Liver (tissue), 10 donors: ENCODE measurements at places on chromosomes 7 and 10. TPM values are rescaled to one million over a fixed set of nuclear protein-coding genes. Genes with fewer than 3 reads are reported as not detected.

C1QL3 gene
- total RNA-seq: not detected

FAM25G gene
- not detected for total RNA-seq

CAV2 gene
- total RNA-seq: 16.2 TPM

RET gene
- total RNA-seq: 0.09 TPM

CACNB2 gene
- 1.0 TPM for total RNA-seq

CDHR3 gene
- total RNA-seq: 2.5 TPM

TAS2R60 gene
- not detected for total RNA-seq

FEZF1 gene
- not detected for total RNA-seq

SSC4D gene
- 1.2 TPM for total RNA-seq

CTTNBP2 gene
- 1.6 TPM for total RNA-seq

FLNC gene
- total RNA-seq: 2.3 TPM

VSIR gene
- total RNA-seq: 12.2 TPM

GSTO2 gene
- total RNA-seq: 4.6 TPM

CD36 gene
- total RNA-seq: 597 TPM

DOCK4 gene
- 48.9 TPM for total RNA-seq

OR6V1 gene
- not detected for total RNA-seq

HPSE2 gene
- 0.05 TPM for total RNA-seq

FAM180A gene
- total RNA-seq: 0.19 TPM

ANXA8 gene
- total RNA-seq: 1.6 TPM

GRCh38 chr7:120400806-120401455 lies 128.0 kb downstream of the KCND2 start:
- H3K36me3 ChIP-seq: no peaks in the 10 kb centered on the region
- H3K27ac ChIP-seq: no peak overlapping the region
- no peak overlapping the region for H3K4me3 ChIP-seq
- no peaks in the 10 kb centered on the region for H3K4me1 ChIP-seq

- no peak for DNase-seq
- H3K4me1 ChIP-seq: no peaks in the 10 kb centered on the region
- peak overlapping the region; percentile 50 for H3K27ac ChIP-seq
These were observed 94.4 kb upstream of the KIAA1217 start for GRCh38 chr10:24114556-24114955.

GRCh38 chr10:71473671-71474599 lies 77.2 kb downstream of the CDH23 start:
- H3K36me3 ChIP-seq: no peaks in the 10 kb centered on the region
- H3K27me3 ChIP-seq: no peaks in the 10 kb centered on the region
- H3K27ac ChIP-seq: peak overlapping the region; percentile 75
- no peak for DNase-seq

- H3K36me3 ChIP-seq: no peaks in the 10 kb centered on the region
- no peak overlapping the region for H3K27ac ChIP-seq
- H3K27me3 ChIP-seq: no peaks in the 10 kb centered on the region
These were observed 182.1 kb upstream of the CDC14C start for GRCh38 chr7:48742079-48742798.

GRCh38 chr10:62895063-62895462 lies 78.9 kb upstream of the EGR2 start:
- no peaks in the 10 kb centered on the region for H3K36me3 ChIP-seq
- peaks cover 2% of the 10 kb centered on the region for H3K27me3 ChIP-seq
- H3K4me1 ChIP-seq: no peaks in the 10 kb centered on the region
- H3K27ac ChIP-seq: no peak overlapping the region
- H3K4me3 ChIP-seq: no peak overlapping the region

- H3K36me3 ChIP-seq: no peaks in the 10 kb centered on the region
- no peak for DNase-seq
- no peak overlapping the region for H3K27ac ChIP-seq
- no peak overlapping the region for H3K4me3 ChIP-seq
- H3K27me3 ChIP-seq: no peaks in the 10 kb centered on the region
- no peaks in the 10 kb centered on the region for H3K4me1 ChIP-seq
These were observed 44.2 kb upstream of the GPR26 start for GRCh38 chr10:123621916-123622315.

GRCh38 chr7:71706597-71706975 lies 574.6 kb downstream of the GALNT17 start:
- H3K36me3 ChIP-seq: no peaks in the 10 kb centered on the region
- H3K27ac ChIP-seq: no peak overlapping the region
- H3K4me1 ChIP-seq: no peaks in the 10 kb centered on the region

GRCh38 chr7:27248911-27249723 lies 6.5 kb downstream of the EVX1 start:
- no peak overlapping the region for H3K4me3 ChIP-seq
- H3K27ac ChIP-seq: no peak overlapping the region
- DNase-seq: no peak
- no peaks in the 10 kb centered on the region for H3K36me3 ChIP-seq

GRCh38 chr10:132052124-132052523 lies 13.6 kb upstream of the JAKMIP3 start:
- no peaks in the 10 kb centered on the region for H3K4me1 ChIP-seq
- no peaks in the 10 kb centered on the region for H3K27me3 ChIP-seq
- H3K36me3 ChIP-seq: no peaks in the 10 kb centered on the region
- no peak overlapping the region for H3K4me3 ChIP-seq
- H3K27ac ChIP-seq: no peak overlapping the region
- DNase-seq: no peak

- H3K4me1 ChIP-seq: no peaks in the 10 kb centered on the region
- no peak for DNase-seq
- no peak overlapping the region for H3K4me3 ChIP-seq
- no peaks in the 10 kb centered on the region for H3K27me3 ChIP-seq
- no peaks in the 10 kb centered on the region for H3K36me3 ChIP-seq
These were observed 319.3 kb downstream of the INHBA start for GRCh38 chr7:41383596-41383995.

- H3K27ac ChIP-seq: no peak overlapping the region
- no peaks in the 10 kb centered on the region for H3K4me1 ChIP-seq
- no peaks in the 10 kb centered on the region for H3K27me3 ChIP-seq
- DNase-seq: no peak
These were observed 38.3 kb downstream of the GPAM start for GRCh38 chr10:112145263-112145662.

DNA sequence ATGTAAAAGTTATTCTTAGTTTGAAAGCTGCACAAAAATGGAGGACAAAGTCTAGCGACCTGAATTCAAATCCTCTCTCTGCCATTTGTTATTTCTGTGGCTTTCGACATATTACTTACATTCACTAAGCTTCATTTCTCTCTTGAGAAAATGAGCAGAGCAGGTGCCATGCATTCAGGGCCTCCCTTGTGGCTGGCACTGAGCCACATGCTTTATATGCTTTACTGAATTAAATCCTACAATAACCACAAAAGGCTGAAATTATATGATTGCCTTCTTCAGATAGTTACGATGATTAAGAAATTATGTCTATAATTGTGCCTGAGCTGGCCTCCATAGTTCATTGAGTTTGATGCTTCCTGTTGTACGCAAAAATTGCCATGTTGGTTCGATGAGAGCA lies 98.7 kb downstream of the NPSR1 start:
- no peak overlapping the region for H3K4me3 ChIP-seq
- no peaks in the 10 kb centered on the region for H3K36me3 ChIP-seq
- H3K27ac ChIP-seq: no peak overlapping the region
- no peaks in the 10 kb centered on the region for H3K4me1 ChIP-seq
- no peaks in the 10 kb centered on the region for H3K27me3 ChIP-seq
- no peak for DNase-seq

- H3K4me3 ChIP-seq: no peak overlapping the region
- no peaks in the 10 kb centered on the region for H3K36me3 ChIP-seq
- DNase-seq: no peak
- no peak overlapping the region for H3K27ac ChIP-seq
These were observed 35.8 kb downstream of the DDIT4 start for GRCh38 chr10:72309290-72310240.

DNA sequence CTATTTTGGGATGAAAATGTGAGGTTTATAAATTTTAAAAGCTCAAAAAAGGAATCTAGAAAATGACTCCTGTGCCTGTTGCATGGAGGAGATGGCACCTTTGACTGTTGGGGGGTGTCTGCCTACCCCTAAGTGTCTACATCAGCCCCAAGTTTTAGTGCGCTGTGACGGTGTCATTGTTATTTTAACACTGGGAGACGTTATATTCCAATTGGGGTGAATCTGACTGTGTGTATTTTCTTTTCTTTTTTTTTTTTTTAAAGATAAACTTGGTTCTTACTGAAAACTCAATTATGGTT lies 517 bp downstream of the SRGN start:
- H3K36me3 ChIP-seq: no peaks in the 10 kb centered on the region
- no peak for DNase-seq
- peak overlapping the region; percentile 42 for H3K4me3 ChIP-seq
- H3K4me1 ChIP-seq: no peaks in the 10 kb centered on the region
- no peaks in the 10 kb centered on the region for H3K27me3 ChIP-seq

DNA sequence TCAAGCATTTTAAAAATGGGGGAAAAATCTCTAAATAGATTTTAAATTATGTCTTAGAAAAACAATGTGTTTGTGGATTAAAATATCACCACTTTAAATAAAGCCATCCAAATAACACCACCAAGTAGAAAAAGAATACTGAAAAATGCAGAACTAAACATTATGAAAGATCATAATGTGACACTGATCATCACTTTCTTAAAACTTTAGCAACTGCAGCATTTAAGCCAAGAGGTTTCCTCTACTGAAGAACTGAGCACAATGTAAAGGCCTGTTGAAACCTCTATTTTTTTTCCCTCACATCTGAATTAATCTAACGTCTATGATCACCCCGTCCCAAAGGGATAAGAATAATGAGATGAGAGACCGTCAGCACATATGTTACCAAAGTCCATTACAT lies 18.6 kb downstream of the MINDY3 start:
- peaks cover 4% of the 10 kb centered on the region for H3K4me1 ChIP-seq
- H3K4me3 ChIP-seq: no peak overlapping the region
- no peaks in the 10 kb centered on the region for H3K36me3 ChIP-seq
- no peak for DNase-seq
- H3K27ac ChIP-seq: no peak overlapping the region

- H3K4me3 ChIP-seq: no peak overlapping the region
- H3K4me1 ChIP-seq: no peaks in the 10 kb centered on the region
- no peak for DNase-seq
- no peaks in the 10 kb centered on the region for H3K27me3 ChIP-seq
- no peak overlapping the region for H3K27ac ChIP-seq
These were observed 68.6 kb upstream of the SEM1 start for GRCh38 chr7:96778263-96778662.

- H3K27ac ChIP-seq: no peak overlapping the region
- H3K27me3 ChIP-seq: no peaks in the 10 kb centered on the region
- H3K4me1 ChIP-seq: no peaks in the 10 kb centered on the region
- no peak for DNase-seq
- no peaks in the 10 kb centered on the region for H3K36me3 ChIP-seq
These were observed 71.9 kb downstream of the OAT start for GRCh38 chr10:124346831-124347230.

- no peaks in the 10 kb centered on the region for H3K36me3 ChIP-seq
- peaks cover 12% of the 10 kb centered on the region for H3K4me1 ChIP-seq
- DNase-seq: no peak
- no peaks in the 10 kb centered on the region for H3K27me3 ChIP-seq
These were observed 3.3 kb upstream of the PWWP2B start for GRCh38 chr10:132393695-132394181.

DNA sequence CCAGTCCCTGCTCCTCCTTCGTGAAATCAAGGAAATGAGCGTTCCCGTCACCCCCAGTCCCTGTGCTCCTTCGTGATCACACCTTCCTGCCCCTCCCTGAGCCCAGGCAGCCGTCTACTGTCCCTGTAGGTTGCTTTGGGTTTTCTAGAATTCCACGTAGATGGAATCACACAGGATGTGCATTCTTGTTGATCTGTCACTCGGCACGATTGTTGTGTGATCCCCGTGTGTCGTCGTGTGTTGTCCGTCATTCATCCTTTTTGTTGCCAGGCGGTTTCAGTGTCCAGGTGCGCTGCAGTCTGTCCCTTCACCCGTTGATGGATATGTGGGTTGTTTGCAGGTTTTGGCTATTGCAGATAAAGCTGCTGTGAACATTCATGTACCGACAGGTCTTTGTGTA lies 9.4 kb downstream of the MTG1 start:
- H3K27ac ChIP-seq: no peak overlapping the region
- DNase-seq: no peak
- H3K4me1 ChIP-seq: no peaks in the 10 kb centered on the region
- no peak overlapping the region for H3K4me3 ChIP-seq
- no peaks in the 10 kb centered on the region for H3K27me3 ChIP-seq
- peaks cover 9% of the 10 kb centered on the region for H3K36me3 ChIP-seq

GRCh38 chr10:124493214-124493882 lies 31.7 kb downstream of the LHPP start:
- no peak for DNase-seq
- no peaks in the 10 kb centered on the region for H3K4me1 ChIP-seq
- H3K36me3 ChIP-seq: peaks cover 8% of the 10 kb centered on the region

DNA sequence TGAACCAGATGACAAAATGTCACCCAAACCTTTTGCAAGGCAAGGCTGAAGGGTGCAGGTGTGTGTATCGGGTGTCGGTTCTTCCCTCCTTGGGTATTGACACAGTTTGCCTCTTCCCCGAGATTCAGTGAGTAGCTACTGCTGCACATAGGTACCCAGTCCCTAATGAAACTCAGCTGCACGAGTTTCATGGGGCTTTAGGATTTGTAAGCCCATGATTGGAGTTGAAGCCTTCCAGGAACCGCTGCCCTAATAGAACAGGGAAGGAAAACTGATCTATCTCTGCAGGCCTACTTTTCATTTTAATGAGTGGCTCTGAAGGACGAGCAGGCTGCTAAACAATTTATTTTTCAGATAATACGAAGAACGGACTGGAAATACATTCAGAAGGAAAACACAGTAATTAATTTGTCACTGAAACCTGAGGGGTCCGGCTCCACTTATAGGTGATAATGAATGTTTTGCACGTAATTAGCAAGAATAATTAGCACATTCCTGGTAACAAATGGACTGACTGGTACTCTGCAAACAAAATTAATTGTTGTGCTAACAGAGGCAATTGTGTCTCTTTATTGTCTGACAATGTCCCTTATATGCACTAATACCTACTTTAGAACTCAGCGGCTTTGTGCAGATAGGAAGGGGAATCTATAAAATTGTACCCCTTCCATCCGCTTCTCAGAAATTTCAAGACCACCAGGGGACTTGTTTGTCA lies 49.6 kb upstream of the FZD8 start:
- H3K27ac ChIP-seq: no peak overlapping the region
- no peaks in the 10 kb centered on the region for H3K27me3 ChIP-seq
- no peak for DNase-seq
- H3K36me3 ChIP-seq: no peaks in the 10 kb centered on the region
- no peak overlapping the region for H3K4me3 ChIP-seq
- no peaks in the 10 kb centered on the region for H3K4me1 ChIP-seq

GRCh38 chr10:17910125-17910789 lies 41.5 kb upstream of the SLC39A12 start:
- H3K36me3 ChIP-seq: no peaks in the 10 kb centered on the region
- H3K4me3 ChIP-seq: no peak overlapping the region
- H3K4me1 ChIP-seq: no peaks in the 10 kb centered on the region
- H3K27me3 ChIP-seq: no peaks in the 10 kb centered on the region
- no peak overlapping the region for H3K27ac ChIP-seq

GRCh38 chr7:100951888-100952560 lies 2.7 kb downstream of the MUC3A start:
- H3K4me3 ChIP-seq: no peak overlapping the region
- H3K27me3 ChIP-seq: no peaks in the 10 kb centered on the region
- H3K36me3 ChIP-seq: no peaks in the 10 kb centered on the region
- H3K4me1 ChIP-seq: peaks cover 4% of the 10 kb centered on the region
- H3K27ac ChIP-seq: no peak overlapping the region
- no peak for DNase-seq
